Bronchus fibroblast of lung (primary cell): ENCODE measurements at places on chromosomes 7 and 10. TPM values are rescaled to one million over a fixed set of nuclear protein-coding genes. Genes with fewer than 3 reads are reported as not detected.

The NUDT13 gene
- 0.84 and 2.1 TPM in 2 replicates for total RNA-seq

The CH25H gene
- total RNA-seq = 0.30 and 0.34 TPM in 2 replicates

The PALS2 gene
- total RNA-seq = 3.7 and 6.2 TPM in 2 replicates

The AKR1D1 gene
- not detected in 2 replicates for total RNA-seq

The CYP2E1 gene
- not detected in 2 replicates for total RNA-seq

The ELN gene
- 0.59 and 4.2 TPM in 2 replicates for total RNA-seq

The TUBB8 gene
- not detected in 2 replicates for total RNA-seq

The HKDC1 gene
- under 0.01 TPM in 1 of 2 replicates, not detected in the other for total RNA-seq

The FAM25C gene
- not detected in 2 replicates for total RNA-seq

The ITGA8 gene
- total RNA-seq = under 0.01 TPM in 1 of 2 replicates, not detected in the other

The HABP2 gene
- not detected in 2 replicates for total RNA-seq

The MYL10 gene
- total RNA-seq = not detected in 2 replicates

The DNAJC30 gene
- 5.2 and 6.2 TPM in 2 replicates for total RNA-seq

The AKR1C3 gene
- total RNA-seq = 0.67 and 1.8 TPM in 2 replicates

The WEE2 gene
- not detected in 2 replicates for total RNA-seq

The NUPR2 gene
- total RNA-seq = not detected in 2 replicates

The STRIP2 gene
- 5.6 and 8.6 TPM in 2 replicates for total RNA-seq

The DLX5 gene
- total RNA-seq = not detected in 2 replicates

The ALOX5 gene
- total RNA-seq = not detected in 2 replicates

The PCGF5 gene
- total RNA-seq = 18.0 and 25.0 TPM in 2 replicates

The FAM13C gene
- 0.50 and 1.0 TPM in 2 replicates for total RNA-seq

The PARD3 gene
- 15.9 and 18.2 TPM in 2 replicates for total RNA-seq

The AKR1C8 gene
- not detected in 2 replicates for total RNA-seq

The SERPINE1 gene
- 1,155 and 1,164 TPM in 2 replicates for total RNA-seq

The RASA4 gene
- 1.3 and 2.4 TPM in 2 replicates for total RNA-seq

The PNLIPRP1 gene
- total RNA-seq = not detected in 2 replicates

The CDK1 gene
- total RNA-seq = 69.7 and 80.5 TPM in 2 replicates

The EGFR gene
- 39.8 and 42.0 TPM in 2 replicates for total RNA-seq

The ANK3 gene
- total RNA-seq = 0.50 and 1.3 TPM in 2 replicates
